Skeletal muscle cell (primary cell): ENCODE measurements at places on chromosomes 3 and 15.

DNA sequence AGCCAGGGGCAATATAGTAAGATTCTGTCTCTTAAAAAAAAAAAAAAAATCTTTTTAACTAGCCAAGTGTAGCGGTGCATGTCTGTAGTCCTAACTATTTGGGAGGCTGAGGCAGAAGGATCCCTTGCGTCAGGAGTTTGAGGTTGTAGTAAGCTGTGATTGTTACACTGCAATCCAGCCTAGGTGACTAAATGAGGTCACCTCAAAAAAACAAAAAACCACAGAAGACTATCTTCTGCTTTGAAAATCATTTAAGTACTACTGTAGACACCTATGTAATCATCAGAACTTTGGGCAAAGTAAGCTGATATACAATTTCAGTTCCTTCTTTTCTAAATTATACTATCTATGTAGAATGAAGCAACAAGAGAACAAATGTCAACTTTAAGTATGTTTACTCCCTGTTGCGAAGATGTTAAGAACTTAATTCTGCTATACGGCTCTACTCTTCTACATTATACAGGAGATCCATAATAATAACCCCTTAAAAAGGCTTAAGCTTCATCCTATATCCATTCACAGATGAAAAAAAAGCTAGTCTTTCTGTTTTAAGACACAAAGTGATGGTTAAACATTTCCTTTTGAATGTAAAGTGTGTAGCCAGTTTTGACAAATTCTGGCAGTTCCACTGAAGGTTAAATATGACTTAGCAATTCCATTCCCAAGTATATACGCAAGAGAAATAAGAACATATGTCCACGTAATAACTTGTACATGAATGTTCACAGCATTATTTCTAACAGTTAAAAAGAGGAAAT is 15.2 kb downstream of the DAZL start:
- no peak for DNase-seq

GRCh38 chr3:7489417-7489816 is 628.5 kb downstream of the GRM7 start:
- no peak for DNase-seq

GRCh38 chr15:41899854-41900442 is 6.1 kb upstream of the SPTBN5 start:
- no peak for DNase-seq

- no peak for DNase-seq
Observed at GRCh38 chr3:169686874-169687273, 23.4 kb upstream of the MECOM start.

DNA sequence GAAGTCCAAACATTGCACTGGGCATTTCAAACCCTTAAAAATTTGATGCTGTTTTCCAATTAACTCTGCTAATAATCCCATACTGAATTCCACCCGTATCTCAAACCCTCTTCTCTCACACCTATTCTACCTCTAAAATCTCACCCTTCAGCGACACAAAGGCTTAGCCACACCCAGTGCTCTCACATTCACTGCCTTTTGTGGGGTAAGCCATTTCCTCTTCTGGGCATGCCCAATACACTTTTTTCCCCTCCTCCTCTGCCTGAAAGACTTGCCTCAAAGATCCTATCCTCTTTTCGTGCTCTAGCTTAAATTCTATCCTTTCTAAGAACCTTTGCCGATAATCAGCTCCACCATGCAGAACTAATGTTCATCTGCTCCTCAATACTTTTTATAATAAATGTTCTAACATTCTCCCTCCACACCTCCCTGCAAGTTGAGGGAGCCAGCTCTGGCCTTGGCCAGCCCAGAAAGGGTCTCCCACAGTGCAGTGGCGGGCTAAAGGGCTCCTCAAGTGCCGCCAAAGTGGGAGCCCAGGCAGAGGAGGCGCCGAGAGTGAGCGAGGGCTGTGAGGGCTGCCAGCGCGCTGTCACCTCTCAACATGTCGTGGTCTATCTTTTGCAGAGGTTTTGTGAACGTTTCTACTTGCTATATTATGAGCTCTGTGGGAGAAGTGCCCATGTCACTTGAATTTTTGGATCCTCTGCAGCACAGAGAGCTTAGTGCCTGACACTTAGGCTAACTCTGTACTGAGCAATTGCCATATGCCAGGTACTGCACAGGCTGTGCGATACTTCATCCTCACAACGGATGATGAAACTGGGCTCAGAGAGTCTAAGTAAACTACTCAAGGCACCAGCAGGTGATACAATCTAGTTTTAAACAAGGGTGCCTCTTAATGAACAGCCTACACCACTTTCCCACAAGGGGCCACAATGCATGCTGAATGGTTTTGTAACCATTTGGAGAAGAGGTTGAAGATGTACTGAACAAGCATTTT is 53.6 kb upstream of the BCL6 start:
- no peak for DNase-seq

GRCh38 chr3:64049136-64049535 is 25.8 kb upstream of the PSMD6 start:
- no peak for DNase-seq

GRCh38 chr3:56796202-56796601 is 5.5 kb downstream of the ARHGEF3 start:
- DNase-seq: no peak

DNA sequence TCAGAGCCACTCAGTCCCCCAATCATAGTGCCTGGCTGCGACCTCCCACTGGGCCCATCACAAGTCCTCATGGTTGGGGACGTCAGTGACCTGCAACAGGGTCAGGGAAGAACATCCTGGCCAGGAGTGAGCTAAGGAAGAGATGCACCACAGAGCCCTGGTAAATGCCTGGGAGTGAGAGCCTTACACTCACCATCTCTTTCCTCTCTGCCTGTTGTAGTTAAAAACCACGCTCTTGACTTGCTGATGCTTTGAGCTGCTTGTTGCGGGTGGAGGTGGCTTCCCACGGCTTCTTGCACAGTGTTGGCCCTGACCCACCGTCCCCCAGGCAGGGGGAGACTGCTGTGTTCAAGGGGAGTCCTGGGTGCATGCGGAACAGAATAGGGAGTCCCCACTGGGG is 91.1 kb upstream of the RGMA start:
- no peak for DNase-seq

- no peak for DNase-seq
Observed at GRCh38 chr15:93358166-93359059, 269.4 kb upstream of the RGMA start.

- DNase-seq: no peak
Observed at GRCh38 chr3:125331243-125331642, 43.9 kb downstream of the ZNF148 start.

- DNase-seq: no peak
Observed at GRCh38 chr3:96754128-96754527, 60.3 kb upstream of the EPHA6 start.

- DNase-seq: no peak
Observed at GRCh38 chr3:28326458-28326926, 22.0 kb upstream of the ZCWPW2 start.

GRCh38 chr3:25665315-25666280 is 891 bp upstream of the TOP2B start:
- DNase-seq: no peak

GRCh38 chr15:42826251-42826890 is 89.4 kb upstream of the CDAN1 start:
- no peak for DNase-seq

DNA sequence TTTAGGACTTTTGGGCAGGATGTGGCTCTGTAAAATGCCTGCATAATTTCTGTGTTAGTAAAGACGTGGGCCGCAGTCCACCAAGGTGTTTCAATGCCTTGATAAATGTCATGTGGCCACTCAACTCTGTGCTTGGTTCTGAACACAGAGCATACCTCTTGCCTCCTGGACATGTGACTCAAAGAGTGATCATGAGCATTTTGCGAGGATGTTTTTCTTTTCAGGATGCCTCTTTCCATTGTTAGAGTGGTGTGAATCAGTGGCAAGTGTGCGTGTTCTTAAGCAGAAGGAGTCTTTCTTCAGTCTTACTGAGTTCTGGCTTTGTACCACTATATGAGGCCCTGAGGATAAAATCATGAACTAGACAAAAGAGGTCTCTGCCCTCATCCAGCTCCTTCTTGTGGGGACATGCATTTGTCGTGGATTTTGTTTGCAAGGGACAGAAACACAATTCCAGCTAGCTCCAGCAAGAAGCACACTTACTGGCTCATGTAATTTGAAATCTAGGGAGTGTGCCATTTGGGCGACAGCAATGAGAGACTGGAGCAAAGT is 363.4 kb downstream of the LRTM1 start:
- no peak for DNase-seq

GRCh38 chr3:88589138-88589537 is 439.4 kb downstream of the C3orf38 start:
- DNase-seq: peak; percentile 3

DNA sequence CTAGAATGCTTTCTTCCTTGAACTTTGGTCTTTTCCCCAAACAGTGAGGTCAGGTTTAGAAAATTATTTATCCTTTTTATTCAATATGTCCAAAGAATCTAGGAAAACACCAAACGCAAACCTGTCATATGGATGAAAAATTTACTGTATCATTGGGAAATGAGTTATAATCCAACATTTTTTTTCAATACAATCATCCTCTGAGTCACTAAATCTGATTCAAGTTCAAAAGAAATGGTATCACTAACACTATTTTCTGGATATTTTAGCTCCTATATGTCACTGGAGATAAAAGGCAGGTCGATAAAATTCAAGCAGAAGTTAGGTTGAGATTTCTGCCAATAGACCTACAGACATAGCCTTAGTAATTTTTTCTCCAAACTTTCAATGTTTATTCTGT is 591.6 kb upstream of the AGTR1 start:
- DNase-seq: no peak

DNA sequence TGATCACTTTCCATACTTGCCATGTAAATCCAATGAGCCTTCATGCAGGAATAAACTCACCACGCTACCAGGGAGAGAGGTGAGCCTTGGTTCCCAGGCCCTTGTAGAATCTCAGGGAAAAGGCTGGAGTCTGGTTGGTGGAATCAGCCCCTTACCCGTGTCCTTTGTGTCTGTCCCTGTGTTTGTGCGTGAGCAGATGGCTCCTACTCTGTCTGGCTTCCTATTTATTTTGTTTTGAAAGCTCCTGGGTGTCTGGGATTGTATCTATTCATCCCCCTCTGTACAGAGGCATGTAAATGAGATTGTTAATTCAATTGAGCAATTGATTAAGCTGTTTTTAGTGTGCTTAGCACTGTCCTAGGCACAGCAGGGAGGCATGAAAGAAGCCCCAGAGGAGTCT is 278.1 kb downstream of the THSD4 start:
- no peak for DNase-seq

GRCh38 chr3:157089455-157090221 is 70.3 kb downstream of the CCNL1 start:
- DNase-seq: no peak

- DNase-seq: no peak
Observed at GRCh38 chr15:90893175-90894090, 9.1 kb downstream of the FES start.

- no peak for DNase-seq
Observed at GRCh38 chr3:59235634-59236012, 185.8 kb upstream of the CFAP20DC start.

DNA sequence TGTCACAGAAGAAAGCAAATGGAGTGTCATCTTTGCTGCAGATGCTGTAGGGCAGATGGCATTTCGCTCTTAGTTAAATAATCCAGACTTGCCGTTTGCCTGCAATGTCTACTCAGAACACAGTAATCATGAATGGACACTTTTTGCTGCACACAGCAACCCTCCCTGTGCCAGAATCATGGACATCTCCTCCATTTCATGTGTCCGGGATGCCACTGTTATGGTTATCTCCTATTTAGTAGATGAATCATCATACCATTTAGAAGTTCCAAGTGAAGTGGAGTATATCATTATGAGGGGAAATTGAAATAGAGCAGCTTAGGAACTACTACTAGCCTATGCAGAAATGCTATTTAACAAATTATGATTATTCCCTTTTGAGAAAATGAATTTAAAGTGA is 118.5 kb downstream of the DUT start:
- DNase-seq: no peak

- no peak for DNase-seq
Observed at GRCh38 chr15:90618330-90619125, 88.8 kb downstream of the CRTC3 start.

- no peak for DNase-seq
Observed at GRCh38 chr15:91737151-91737818, 116.2 kb upstream of the SLCO3A1 start.

DNA sequence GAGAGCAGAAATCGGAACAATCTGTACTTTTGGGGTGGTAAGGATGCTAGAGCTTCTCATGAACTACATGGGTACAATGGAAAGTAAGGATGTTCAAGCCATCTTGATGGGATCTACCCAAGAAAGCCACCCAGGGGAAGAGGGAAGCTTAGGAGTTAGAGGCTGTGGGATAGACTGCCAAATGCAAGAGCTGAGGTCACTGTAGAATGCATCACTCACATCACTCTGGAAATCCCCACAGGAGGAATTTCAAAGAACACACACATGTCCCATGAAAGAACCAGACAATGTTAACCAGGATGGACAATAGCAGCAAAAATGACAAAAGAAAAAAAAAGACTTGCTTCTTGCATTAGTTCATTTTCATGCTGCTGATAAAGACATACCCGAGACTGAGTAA is 32.8 kb upstream of the UBE2E2 start:
- no peak for DNase-seq

- DNase-seq: no peak
Observed at GRCh38 chr3:192727032-192727847, at the start of gene FGF12. Gene FGF12, minus strand, starts transcription at chr3:192727541.

- DNase-seq: no peak
Observed at GRCh38 chr15:93359425-93360131, 270.6 kb upstream of the RGMA start.

- no peak for DNase-seq
Observed at GRCh38 chr3:151776259-151776740, 37.6 kb upstream of the AADAC start.

DNA sequence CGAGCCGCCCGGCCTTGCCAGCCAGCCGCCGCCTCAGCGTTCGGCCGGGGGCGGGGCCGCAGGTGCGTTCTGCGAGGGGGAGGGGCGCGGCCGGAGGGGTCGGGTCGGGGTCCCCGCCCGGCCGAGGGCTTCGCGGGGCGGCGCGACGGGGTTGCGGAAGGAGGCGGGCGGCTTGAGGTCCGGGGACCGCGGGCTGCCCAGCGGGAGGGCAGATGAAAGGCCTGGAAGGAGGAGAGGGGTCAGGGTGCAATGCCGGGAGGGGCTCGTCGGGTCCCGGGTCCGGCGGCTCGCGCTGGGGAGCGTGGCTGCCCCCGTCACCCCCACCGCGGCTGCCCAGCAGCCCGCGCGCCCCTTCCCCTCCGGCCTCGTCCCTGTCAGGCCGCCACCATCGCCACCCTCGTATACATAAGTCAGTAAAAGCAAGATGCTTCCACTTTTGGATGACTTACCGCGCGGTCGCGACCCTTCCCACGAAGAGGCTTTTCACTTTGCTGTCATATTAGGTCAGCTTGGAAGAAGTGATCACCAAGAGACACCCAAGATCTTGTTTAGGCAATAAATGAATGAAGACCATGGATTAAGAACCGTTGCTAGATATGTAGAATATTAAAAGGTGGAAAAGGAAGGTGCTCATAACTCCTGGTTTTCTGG is 620 bp upstream of the ANP32A start:
- no peak for DNase-seq

DNA sequence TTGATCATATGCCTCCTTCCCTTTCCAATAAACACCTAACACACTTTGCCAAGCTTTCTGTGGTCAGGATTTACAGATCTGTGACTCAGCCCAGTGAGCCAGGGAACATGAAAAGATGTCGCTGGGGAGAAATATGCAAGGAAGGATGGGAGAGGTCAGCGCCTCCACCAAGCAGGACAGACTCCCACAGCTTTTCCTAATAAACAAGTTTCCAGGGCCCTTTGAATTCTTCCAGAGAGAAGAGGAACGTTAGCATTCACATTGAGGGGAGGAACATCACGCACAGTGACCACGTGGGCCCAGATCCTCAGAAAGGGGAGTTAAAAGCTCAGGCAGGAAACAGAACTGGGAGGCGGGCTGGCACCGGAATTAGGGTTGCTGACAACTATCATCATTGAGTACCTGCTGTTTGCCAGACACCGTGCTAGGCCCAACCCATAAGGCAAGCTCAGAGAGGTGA is 33.3 kb upstream of the MRPS22 start:
- peak; percentile 86 for DNase-seq
